NCI-H1417 treated with DMSO at 0.1 percent for 48 hours (cell line): ENCODE measurements at places on chromosomes 16 and 17.

DNA sequence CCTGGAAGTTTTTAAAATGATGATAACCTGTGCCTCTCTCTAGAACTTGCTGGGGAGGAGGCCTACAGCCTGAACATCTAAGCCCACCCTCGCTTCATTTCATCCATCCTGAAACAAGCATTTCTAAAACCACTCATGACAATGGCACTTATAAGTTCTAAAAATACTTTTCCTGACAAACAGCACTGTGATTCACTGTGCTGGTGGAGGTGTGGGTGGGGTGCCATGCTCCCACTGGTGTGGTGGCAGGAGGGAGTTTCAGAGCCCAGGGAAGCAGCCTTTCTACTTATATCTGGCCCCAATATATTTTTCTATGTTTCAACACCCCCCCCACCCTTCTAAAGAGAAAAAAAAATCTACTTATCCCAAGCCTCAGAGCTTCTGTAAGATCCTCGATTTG lies 52.6 kb downstream of the RAB11FIP4 start:
- no peak for DNase-seq

DNA sequence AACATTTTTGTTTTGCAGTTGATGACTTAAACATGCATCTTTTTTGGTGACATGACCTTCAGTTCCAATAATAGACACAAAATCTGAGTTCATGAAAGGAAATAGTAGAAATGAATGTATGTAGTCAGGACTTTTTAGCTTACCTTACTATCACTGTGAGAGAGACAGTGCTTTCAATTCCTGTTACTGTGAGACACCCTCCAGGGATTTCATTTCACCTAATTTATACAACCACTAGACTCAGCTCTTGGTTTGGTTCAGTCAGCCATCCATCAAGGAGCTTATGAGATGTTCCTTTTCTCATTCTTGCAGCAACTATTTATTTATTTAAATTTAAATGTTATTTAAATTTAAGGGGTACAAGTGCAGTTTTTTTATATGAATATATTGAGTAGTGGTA lies 77.9 kb downstream of the MAP2K4 start:
- no peak for DNase-seq

DNA sequence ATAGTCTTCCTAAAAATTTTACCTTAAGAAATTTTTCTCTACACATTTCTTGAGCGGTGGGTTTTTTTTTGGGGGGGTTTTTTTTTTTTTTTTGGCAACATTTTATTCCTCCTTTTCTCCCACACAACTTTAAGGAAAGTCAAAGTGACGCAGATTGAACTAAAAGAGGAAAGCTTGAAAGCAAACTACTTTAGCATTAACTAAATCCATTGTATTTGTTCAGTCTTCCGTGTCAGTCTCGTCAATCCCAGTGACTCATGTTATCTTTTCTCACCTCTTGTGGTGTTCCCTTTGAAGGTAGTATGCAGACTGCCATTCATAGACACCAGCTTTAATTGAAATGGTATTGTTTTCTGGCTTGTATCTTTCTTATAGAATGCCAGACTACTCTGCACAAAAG lies 39.3 kb downstream of the TADA2A start:
- DNase-seq = no peak

- DNase-seq = no peak
Observed at GRCh38 chr17:77581480-77581879, 377.0 kb upstream of the TNRC6C start.

GRCh38 chr16:87044032-87044382 lies 273.2 kb downstream of the C16orf95 start:
- no peak for DNase-seq

- DNase-seq = no peak
Observed at GRCh38 chr17:65418622-65419021, 142.8 kb downstream of the AXIN2 start.

- DNase-seq = no peak
Observed at GRCh38 chr16:48617711-48618148, 7.8 kb upstream of the N4BP1 start.
